ENCODE measurements at places on chromosomes 12 and 14.

- DNase-seq: peak; percentile 34
Measured at GRCh38 chr12:12007001-12007712, 63.6 kb upstream of the BCL2L14 start.

DNA sequence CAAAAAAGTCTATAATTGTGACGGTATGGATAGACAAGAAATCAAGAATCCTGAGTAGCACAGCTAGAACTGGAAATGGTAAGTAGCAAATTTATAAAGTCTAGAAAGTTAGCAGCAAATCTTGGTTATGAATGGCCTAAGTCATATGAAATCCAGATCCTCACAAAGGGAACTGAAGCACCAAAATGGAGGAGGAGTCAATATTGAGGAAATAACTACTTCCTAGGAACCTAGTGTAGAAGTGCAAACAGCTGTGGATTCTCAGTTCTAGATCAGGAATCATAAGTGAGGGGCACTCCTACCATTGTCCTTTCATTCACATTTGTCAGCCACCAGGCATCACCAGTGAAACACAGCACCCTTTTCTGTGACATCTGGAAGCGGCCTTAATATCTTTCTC lies 202.2 kb upstream of the DCN start:
- DNase-seq: no peak

GRCh38 chr14:105151084-105151837 lies 17.3 kb downstream of the JAG2 start:
- no peak for DNase-seq

- no peak for DNase-seq
Measured at GRCh38 chr14:24958271-24958670, 91.7 kb downstream of the STXBP6 start.

GRCh38 chr14:68036202-68036601 lies 216.6 kb downstream of the RAD51B start:
- DNase-seq: no peak

DNA sequence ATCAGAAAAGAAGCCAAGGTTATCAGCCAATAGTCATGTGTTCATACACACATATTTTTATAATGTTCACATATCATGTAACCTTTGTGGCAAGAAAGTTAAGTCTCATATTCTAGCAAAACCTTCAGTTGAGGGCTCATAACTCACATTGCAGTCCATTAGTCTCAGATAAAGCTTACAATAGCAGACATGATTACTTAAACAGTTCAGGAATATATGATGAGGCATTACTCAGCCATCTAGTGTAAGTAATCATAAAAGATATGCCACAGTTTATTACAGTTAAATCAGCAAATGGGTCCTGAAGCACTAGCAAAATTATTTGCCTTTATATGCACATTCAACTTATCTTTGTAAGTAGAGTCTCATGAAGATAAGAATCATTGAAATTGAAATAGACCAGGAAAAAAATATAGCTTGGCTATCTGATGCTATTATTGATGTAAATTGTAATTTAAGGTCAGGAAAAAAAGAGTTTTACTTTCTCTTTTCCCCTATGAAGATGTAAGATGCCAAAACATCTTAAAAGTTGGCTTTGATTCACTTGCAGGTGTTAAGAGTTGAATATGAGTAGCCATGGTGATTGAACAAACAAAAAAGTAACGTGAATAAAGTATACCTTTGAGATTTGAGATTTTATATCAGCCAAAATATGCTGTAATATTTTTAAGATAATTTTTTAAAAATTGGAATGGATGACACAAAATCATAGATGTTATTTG lies 537.0 kb downstream of the SLC6A15 start:
- no peak for DNase-seq

DNA sequence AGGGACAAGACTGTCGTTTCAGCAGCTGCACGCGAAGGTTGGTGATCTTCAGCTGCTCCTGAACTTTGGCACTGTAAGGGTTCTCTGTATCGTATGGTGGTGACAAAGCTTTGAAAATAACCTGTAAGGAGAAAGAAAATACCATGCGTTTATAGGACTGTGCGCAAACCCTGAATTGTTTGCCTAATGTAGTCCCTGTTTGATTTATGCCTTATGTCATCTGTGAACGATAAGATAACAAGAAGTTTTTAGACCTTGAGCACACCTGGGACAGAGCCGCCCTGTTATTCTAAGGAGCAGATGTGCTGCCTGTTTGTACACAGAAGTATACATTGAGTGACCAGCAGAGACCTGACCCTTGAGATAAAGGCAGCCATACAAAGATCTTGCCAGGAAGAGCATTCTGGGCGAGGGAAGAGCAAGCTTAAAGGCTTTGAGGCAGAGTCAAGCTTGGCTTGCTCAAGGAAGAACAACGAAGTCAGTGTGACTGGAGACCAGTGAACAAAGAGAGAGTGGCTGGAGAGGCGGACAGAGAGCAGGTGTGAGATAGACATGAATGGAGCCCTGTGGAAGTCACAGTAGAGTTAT lies 52.4 kb downstream of the NTN4 start:
- no peak for DNase-seq

DNA sequence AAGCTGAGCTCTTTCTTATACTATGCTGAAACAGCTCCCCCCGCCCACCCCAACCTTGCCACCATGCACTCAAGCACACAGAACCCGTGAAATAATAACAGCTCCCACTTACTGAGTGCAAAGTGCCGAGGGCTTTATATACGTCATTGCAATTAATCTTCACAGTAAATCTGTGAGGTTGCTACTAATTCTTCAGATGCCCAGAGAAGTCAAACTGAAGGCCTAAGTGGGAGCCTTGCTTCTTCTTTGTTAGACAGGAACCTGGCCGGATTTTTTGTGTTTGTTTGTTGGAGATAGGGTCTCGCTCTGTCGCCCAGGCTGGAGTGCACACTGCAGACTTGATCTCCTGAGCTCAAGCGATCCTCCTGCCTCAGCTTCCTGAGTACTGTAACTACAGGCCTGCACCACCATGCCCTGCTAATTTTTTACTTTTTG lies 34.0 kb downstream of the VCPKMT start:
- DNase-seq: peak; percentile 80

Measured in CD4-positive, alpha-beta T cell treated with Interleukin-17A for 1 hour (primary cell).